ENCODE measurements at places on chromosomes 4 and X.
A peak's percentile ranks its signal among the peaks of the same experiment; 100 is the strongest.

- no peak for DNase-seq
Observed at GRCh38 chr4:72338060-72338459, 231.0 kb downstream of the ADAMTS3 start.

DNA sequence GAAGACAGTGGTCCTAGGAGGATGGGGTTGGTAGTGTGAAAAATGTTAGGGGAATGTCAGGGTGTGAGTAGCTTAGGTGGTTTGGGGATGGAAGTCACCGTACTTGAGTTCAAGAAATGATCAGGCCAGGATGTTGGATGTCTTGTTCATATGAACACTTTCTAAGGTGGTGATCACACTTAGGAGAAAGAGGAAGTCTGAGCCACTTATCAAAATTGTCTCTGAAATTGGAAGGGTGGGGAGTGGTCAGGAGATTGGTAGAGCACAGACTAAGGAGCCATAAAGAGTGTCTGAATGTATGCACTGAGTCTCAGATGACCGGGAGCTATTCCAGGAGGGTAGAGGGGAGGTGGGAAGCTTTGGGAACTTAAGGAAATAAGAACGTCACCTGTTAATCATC, 17.3 kb downstream of the CMC4 start:
- no peak for DNase-seq

DNA sequence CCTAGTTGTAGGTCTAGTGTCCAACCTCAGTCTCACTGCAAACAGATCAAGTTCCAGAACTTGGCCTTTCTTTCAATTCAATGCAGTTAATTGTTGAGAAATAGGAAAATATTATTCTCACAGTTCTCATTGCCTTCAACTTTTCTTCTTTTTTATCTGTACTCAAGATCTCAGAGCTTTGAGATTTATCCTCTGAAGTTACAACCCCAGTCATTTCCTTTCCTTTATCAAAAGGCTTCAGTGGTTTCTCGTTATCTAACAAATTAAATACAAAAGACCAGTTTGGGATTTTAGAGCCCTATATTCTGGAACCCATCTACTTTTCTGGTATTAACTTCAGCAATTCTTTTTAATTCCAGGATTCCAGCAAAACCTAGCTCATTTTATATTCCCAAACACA, 130.2 kb downstream of the TMA16 start:
- no peak for DNase-seq

DNA sequence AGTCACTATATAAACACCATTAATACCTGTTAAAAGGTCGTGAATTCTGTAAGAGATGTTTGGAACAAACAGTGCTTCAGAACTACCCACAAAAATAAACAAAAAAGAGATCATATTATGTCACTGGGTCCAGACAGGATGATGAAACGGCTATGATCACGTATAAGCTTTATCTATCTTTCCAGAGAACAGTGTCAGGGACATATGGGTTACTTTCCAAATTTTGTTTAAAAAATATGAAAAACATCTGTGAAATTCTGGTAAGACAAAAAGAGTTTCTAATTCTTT, 90.0 kb downstream of the SORBS2 start:
- no peak for DNase-seq

DNA sequence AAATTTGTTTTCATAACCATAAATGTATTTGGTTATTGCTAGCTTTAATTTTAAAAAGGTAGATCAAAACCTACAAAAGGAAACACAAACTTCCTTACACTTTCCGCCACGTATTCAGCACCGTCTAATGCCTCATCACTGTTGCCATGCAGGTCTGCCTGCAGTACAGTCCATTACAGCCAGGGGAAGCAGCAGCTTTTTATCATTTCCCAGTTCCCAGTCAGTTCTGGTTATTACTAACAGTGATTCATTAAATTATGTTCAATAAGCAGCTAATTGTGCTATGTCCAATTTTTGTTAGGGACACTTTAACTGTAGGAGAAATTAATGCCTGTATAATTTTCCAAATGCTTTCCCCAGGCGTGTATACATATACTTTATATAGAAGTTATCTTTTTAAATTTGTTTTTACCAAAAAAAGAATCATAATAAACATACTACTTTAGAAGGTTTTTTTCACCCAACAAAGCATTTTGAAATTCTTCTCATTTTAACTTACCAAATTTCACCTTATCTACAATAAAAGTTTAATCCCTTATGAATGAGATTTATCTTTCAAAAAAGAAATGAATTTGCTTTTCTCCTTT, 93.3 kb downstream of the ANXA3 start:
- DNase-seq = peak; percentile 56

GRCh38 chr4:119477412-119478053, 151.1 kb downstream of the PDE5A start:
- no peak for DNase-seq

DNA sequence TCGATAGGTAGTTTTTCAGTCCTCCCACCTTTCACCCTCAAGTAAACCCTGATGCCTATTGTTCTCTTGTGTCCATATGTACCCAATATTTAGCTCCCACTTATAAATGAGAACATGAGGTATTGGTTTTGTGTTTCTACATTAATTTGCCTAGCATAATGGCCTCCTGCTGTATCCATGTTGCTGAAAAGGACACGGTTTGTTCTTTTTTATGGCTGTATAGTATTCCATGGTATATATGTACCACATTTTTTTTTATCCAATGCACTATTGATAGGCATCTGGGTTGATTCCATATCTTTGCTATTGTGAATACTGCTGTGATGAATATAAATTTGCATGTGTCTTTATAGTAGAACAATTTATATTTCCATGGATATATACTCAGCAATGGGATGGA, 199.2 kb downstream of the RAB28 start:
- DNase-seq = no peak

DNA sequence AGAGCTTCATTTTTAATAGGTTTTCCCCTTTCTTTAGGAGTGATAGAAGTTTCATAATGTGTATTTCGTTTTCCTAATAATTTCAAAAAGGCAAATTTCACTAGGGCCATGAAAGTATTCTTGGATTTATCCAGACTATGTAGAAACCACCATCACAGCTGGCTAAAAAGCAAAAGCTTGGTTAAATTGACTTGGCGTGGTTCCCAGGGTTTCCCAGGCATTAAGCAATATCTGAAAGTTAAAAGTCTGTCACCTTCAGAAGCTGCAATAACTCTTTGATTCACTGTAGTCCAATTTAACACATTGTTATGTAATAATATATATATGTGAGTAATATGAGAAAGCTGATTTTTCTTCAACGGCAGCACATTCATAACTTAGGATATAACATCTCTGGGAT, 38.3 kb downstream of the NDNF start:
- DNase-seq = no peak

- DNase-seq = no peak
Observed at GRCh38 chr4:140256941-140257340, 103.0 kb upstream of the MAML3 start.

DNA sequence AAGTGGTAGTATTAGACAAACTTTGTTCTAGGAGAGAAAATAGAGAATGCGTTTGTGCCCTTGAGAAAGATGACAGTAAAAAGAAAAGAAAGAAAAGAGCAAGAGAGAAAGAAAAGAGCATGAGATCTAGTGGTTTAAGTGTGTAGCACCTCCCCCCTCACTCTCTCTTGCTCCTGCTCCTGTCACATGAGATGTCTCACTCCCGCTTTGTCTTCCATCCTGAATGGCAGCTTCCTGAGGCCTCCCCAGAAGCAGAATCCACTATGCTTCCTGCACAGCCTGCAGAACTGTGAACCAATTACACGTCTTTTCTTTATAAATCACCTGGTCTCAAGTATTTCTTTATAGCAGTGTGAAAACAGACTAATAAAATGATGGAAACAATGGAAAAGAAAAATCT, 499.6 kb downstream of the ACTRT1 start:
- DNase-seq = no peak

Data from hindlimb muscle (tissue), 1 donor.